Fibroblast of pulmonary artery (primary cell): ENCODE measurements at places on chromosomes 12 and 14.

DNA sequence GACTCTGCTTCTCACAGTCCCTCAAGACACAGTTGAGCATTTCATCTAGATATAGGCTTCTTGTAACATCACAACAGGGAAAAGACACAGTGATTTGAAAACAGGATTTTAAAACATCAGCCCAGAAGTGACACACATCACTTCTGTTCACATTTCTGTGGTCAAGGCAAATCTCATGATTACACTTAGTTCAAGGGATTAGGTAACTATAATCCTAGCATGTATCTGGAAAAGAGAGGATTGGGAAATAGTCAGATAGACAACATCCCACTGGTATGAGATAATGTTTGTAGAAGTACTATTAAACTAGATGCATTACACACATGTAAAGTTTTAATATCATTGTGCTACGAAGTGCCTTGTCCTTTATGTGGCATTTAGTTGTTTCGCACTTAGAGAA, 252.6 kb upstream of the PRKD1 start:
- peak; percentile 55 for DNase-seq

DNA sequence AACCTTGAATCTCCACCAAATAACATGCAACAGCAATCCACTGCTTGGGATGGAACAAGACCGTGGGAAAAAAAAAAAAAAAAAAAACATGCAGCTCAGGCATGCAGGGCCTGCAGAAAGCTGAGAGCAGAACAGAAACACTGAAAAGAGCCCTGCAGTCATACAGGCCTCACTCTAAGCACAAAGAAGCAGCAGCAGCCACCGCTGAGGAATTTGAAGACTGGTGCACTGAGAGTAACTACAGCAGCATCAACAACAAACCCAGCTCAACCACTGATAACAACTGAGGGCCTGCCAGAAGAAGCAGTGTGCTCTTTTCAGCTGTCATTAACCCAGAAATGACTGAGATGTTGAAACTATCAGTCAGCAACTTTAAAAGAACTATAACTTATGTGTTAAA, 354.7 kb upstream of the TMTC1 start:
- peak; percentile 36 for DNase-seq

- peak; percentile 65 for DNase-seq
These were observed 7.2 kb upstream of the GPR84 start for GRCh38 chr12:54371328-54372112.

- DNase-seq: no peak
These were observed 62.3 kb downstream of the BEGAIN start for GRCh38 chr14:100524933-100525243.

GRCh38 chr12:54372113-54372806, 8.0 kb upstream of the GPR84 start:
- no peak for DNase-seq

DNA sequence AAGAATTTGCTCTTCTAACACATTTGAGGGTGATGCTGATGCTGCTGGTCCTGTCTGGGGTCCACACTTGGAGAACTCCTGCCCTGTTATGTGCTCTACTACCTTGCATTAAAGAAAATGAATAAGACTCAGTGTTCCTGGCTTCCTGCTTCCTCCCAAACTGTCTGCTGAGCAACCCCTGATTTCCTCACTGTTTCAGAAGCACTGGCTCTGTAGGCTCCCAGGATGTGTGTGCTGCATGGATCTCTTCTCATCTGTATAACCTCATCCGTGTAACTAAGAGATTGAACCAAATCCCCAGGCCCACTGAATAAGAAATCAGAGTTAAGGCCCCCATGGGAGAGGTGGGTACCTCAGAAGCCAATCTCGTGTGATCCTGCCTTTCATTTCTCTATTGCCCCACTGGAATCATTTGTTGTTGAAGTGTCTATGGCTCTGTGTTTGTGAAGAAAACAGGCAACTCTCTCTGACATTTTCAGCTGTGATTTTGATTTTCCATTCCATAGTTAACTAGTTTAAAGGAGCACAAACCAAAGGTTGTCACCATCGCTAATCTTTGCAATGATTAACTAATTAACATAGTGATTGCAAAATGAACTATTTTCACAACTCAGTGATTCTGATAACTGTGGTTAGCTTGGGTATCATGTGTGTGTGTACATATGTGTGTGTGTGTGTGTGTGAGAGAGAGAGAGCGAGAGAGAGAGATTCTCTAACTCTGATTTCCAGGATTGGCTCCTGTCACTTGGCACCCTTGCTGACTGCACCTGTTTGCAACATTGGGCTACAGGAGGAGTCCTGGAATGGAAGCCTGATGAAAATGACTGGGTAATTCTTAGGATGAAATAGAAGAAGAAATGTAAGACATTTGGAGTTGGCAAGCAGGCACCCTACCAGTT, 196.2 kb downstream of the SLC38A4 start:
- no peak for DNase-seq

- no peak for DNase-seq
These were observed 70.8 kb downstream of the WNK1 start for GRCh38 chr12:823028-823698.

DNA sequence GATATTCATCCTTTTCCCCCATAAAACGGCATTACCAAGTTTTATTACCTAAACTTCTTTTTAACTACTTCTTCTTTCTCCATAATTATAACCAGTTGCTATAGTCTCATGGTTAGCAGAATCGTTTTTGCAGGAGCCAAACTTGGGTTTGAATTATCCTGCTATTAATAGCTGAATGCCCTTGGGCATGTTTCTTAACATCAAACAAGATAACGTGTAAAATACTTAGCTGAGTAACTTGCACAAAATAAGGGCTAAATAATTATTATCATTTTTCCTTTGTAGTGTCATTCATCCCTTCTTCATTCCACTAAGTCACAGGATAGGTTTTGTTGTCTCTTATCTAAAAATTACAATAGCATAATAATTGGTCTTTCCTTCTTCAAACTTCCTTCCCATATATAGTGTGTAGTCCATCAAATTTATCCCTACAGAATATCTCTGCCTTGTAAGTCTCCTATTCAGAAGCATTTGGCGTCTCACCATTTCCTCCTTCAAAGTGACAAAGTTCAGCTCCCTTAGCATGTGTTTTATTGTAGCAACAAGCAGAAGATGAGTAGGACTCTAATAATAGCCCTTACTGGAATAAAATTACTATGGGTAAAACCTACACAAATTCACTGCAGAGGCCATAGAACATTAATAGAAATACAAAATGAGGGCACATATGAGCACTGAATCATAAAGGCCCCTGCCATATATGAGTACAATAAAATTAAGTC, 63.8 kb downstream of the FAR2 start:
- DNase-seq: peak; percentile 13

DNA sequence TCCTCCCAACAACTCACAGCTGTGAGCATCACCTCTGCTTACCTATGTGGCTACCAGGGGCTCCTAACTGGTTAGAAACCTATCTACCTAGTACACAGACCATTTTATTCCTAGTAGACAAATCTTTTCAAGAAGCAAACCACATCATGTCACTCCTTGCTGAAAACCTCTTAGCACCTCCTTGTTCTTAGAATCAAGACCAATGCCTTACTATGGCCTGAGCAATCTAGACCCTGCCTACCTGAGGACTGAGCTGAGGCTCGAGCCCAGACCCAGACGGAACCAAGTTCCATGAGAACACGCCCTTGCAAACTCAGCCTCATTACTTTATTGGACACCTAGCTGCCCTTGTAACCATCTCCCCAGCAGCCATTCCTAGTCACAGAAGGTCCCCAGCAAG, 32.6 kb downstream of the CMKLR1 start:
- DNase-seq: no peak

- no peak for DNase-seq
These were observed 25.2 kb upstream of the DGLUCY start for GRCh38 chr14:91088585-91089235.

DNA sequence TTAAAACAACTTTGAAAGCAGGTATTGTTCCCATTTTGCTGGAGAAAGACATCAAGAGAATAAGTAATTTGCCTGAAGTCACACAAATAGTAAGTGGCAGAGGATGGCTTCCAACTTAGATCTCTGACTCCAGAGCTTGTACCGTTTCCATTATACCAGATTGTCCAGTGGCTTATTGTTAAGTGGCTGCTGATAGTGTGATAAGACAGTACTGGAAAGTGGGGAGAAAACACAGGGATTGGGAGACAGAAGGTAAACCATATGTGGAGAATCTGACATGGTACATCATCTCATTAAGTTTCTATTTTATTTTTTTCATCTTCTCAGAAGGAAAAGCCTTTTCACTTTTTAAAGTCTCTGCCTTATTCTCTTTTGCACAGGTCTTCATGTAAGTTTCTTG, 108.5 kb downstream of the SRGAP1 start:
- no peak for DNase-seq
